ENCODE measurements at places on chromosomes 5 and 9. TPM values are rescaled to one million over a fixed set of nuclear protein-coding genes. Genes with fewer than 3 reads are reported as not detected.

DNA sequence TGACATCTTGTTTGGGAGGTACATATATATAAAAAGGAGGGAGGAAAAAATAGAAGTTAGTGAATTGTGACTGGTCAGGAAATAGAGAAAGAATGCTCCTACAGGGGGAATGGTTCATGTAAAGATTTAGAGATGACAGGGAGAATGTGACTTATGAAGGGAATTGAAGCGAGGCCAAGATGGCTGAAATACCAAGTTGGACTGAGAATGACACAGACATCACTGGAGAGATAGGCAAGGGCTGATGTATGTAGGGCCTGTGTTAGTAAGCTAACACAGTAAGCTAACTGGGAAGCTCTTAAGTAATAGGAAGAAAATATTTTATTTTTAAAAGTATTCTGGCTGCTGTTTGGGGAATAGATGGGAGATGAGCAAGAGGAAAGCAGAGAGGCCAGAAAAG lies 286.3 kb downstream of the NNT start:
- DNase-seq: no peak

GRCh38 chr9:75914883-75915452 lies 24.5 kb downstream of the PCSK5 start:
- DNase-seq: no peak

DNA sequence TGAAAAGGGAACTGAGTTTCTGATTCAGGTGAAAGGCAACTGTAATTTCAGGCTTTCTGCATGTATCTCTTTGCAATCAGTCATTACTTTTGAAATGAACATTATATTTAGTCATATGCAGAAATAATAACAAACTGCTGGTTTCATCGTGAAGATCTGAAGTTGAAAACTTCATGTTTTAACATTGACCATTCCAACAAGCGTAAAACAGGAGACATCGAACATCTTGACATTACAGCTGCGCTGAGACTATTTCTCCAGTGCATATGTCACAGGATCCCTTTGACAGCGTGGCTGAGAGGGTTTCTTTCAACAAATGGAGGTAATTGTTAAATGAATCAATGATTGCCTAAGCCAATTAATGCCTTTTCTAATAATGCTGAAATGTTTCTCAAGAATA lies 38.2 kb upstream of the ZSWIM6 start:
- no peak for DNase-seq

- no peak for DNase-seq
Observed at GRCh38 chr9:6051511-6051950, 36.1 kb upstream of the RANBP6 start.

GRCh38 chr9:131478421-131478868 lies 24.3 kb upstream of the POMT1 start:
- DNase-seq: peak; percentile 58

GRCh38 chr5:163914910-163915309 lies 409.5 kb downstream of the MAT2B start:
- no peak for DNase-seq

- DNase-seq: no peak
Observed at GRCh38 chr5:103409013-103409670, 150.6 kb downstream of the MACIR start.

GRCh38 chr5:54421976-54422375 lies 33.5 kb upstream of the HSPB3 start:
- DNase-seq: no peak

GRCh38 chr5:129820-130219 lies 37.9 kb downstream of the PLEKHG4B start:
- DNase-seq: no peak

- DNase-seq: no peak
Observed at GRCh38 chr5:171714261-171714660, 71.4 kb upstream of the SMIM23 start.

- no peak for DNase-seq
Observed at GRCh38 chr5:126189862-126190261, 233.3 kb upstream of the GRAMD2B start.

Gene SPINK7
- not detected for total RNA-seq

Gene SH2D3C
- 9.4 TPM for total RNA-seq

Gene IFNA17
- not detected for total RNA-seq

Gene HDAC3
- 47.8 TPM for total RNA-seq

Gene LMAN2
- total RNA-seq: 76.6 TPM

Gene CDC37L1
- total RNA-seq: 19.4 TPM
